GM06990 (cell line): ENCODE measurements at places on chromosomes 16 and 17.
A peak's percentile ranks its signal among the peaks of the same experiment; 100 is the strongest.

DNA sequence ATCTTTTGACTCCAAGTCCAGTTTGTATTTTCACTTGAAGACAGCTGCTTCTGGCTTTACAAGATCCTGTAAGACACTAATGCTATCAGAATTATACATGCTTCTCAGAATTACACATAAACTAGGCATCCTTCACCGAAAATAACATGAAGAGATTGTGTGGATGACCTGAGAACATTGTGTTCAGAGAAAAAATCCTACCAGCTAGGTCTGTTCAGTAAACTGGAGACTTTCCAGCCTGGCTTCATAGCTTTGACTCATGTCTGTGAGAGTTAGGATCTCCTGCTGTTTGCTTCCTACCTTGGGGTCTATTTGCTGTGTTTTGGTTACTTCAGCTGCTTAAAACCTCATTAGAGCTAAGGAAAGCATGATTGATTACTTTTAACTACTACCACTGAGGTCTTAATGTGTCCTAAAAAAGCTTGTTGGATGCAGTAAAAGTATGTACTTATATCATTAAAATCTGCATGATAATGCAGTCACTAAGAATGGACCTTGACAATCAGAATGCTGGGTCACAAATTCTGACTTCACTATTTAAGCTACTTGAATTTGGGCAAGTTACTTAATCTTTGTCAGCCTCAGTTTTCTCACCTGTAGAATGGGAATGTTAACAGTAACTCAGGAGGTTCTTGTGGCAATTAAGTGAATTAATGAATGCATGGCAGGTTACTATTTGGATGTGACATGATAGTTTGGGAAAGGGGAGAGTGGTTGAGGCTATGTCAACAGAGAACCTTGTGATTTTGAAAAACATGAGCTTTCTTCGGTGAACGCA is 8.0 kb upstream of the MYH13 start:
- no peak for DNase-seq

- no peak for DNase-seq
Observed at GRCh38 chr16:66251476-66252160, 114.9 kb upstream of the CDH5 start.

DNA sequence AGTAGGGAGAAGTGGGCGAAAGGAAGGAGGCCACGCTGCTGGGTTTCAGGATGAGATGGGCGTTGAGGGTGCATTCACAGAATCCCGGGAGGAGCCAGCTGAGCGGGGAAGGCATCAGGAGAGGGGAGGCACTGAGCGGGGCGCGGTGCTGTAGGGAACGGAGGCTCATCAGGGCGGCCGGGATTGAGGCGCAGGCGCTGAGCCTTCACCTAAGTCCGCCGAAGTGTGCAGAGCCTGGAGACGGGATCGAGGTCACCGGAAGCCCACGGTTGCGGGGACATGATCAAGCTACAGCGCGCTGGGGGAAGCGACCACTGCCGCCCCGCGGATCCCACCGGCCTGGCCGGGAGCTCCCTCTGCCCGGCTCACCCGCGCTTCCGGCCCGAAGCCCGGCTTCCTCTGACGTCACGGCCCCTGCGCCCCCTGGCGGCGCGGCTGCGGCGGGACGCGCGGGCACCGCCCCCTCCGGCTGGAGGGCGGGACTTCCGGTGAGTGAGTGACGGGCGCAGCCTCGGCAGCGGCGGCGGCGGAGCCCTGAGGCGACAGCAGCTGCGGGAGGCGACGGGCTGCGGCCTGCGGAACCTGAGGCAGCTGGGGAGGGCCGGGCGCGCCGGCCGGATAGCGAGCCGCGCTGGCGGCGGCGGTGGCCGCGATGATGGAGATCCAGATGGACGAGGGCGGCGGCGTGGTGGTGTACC is at the start of gene MAPK8IP3:
Gene MAPK8IP3 (plus strand): TSS at position 508 of the 698 bp plus-strand sequence. CDS start 145 bp downstream, at position 653.
- DNase-seq: peak; percentile 95

GRCh38 chr16:89103781-89104180 is 10.1 kb downstream of the ACSF3 start:
- DNase-seq: peak; percentile 4

DNA sequence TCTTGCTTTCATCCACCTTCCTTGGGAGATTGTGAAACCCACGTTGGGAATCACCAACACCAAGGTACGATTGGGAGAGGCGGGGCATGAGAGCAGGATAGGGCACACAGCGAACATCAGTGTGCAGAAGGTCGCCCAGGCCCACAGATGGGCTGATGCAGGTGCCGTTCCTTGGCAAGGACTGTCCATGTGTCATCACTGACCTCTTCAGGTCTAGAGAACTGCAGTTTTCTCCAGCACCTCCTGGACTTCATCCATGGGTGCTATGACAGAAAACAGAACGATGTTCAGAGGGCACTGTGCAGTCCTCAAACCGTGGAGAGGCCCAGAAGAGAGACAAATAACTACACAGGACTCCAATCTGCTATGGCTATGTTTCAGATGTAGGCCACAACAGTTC is 23.9 kb upstream of the TAT start:
- DNase-seq: no peak

GRCh38 chr17:66667491-66668030 is 167.4 kb upstream of the CACNG5 start:
- DNase-seq: no peak

GRCh38 chr16:2038382-2039231 is 9.0 kb downstream of the NTHL1 start:
- no peak for DNase-seq

DNA sequence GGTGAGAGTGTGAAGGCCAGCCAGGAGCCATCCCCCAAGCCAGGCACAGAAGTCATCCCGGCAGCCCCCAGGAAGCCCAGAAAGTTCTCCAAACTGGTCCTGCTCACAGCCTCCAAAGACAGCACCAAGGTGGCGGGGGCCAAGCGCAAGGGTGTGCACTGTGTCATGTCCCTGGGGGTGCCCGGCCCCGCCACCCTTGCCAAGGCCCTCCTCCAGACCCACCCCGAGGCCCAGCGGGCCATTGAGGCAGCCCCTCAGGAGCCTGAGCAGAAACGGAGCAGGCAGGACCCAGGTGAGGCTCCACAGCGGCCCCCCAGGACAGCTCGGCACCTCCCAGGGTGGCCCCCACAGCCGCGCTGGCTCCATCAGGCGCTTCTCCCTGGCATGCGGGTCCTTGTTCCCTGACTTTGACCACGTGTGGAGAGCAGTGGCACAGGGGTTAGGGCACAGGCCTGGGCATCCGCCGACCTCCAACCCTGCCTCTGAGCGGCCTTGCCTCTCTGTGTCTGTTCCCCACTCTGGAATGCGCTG is 13.5 kb downstream of the FLYWCH2 start:
- DNase-seq: no peak

DNA sequence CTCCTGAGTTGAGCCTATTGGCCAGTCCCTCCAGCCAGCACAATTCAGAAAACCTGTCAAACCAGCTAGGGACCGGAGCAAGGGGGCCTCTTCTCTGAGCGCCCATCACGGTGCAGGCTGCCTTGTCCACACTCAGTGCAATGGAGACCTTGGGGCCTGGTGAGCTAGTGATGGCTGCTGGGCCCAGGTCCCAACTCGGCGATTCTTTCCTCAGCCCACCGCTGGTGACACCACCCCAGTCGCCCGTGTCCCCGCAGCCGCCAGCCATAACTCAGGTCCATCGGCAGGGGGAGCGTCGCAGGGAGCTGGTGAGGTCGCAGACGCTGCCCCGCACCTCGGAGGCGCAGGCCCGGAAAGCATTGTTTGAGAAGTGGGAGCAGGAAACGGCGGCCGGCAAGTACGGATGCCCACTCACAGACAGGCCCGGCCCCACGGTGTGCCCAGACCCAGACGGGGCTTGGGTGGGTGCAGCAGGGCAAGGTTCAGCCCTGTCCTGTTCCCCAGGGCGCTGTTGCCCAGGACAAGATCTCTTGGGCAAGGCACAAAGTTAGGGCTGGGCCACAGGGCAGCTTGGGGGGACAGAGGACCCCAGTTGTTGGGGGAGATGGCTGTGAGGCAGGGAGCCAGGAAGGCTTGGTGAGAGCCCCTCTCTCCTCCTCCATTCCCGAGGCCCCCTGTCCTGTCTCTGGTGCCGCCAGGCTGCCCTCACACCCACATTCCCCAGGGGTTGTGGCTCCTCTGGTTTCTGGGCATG is 10.8 kb downstream of the SMTNL2 start:
- peak; percentile 38 for DNase-seq

GRCh38 chr16:13130586-13130985 is 229.2 kb downstream of the SHISA9 start:
- no peak for DNase-seq

DNA sequence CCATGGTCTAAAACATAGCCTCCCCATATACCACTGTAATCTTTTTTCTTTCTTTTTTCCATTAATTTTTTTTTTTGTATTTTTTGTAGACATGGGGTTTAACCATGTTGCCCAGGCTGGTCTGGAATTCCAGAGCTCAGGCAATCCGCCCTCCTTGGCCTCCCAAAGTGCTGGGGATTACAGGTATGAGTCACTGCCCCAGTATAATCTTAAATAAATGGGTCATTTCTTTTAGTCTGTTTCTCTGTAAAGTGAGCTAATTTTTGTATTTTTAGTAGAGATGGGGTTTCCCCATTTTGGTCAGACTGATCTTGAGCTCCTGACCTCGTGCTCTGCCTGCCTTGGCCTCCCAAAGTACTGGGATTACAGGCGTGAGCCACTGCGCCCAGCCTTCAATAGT is 5.7 kb upstream of the NME1 start:
- no peak for DNase-seq

DNA sequence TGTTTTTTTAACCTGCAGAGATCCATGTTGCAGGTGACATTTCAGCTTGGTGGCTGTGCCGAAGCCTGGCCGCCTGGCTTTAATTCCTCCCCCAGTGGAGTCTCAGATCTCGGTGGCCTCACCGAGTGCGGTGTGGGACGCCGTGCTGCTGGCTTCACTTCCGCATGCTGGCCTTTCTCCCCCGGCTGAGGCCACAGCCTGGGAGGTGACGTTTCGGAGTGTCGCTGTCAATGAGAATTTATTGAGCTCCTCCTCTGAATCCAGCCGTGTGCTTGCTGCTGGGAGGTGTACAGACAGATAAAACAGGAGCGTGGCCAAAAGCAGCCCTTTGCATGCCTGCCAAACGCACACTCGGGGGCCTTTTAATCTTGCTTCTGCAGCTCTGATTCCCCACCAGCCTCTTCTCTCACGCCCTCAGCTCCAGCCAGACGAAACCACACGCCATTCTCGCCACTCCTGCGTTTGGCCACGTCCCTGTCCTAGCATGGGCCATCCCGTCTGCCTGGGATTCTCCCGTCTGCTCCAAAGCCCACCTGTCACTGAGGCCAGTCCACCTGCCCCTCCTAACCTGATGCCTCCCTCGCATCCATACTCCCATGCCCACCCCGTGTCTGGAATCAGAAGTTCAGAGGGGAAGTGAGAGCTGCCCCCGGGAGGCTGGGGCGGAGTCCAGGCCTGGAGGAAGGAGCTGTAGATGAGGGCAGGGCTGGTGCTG is 3.6 kb downstream of the GSE1 start:
- peak; percentile 72 for DNase-seq

GRCh38 chr16:65744401-65744800 is 622.1 kb upstream of the CDH5 start:
- no peak for DNase-seq

- DNase-seq: no peak
Observed at GRCh38 chr16:55021595-55022475, 91.2 kb downstream of the IRX5 start.

GRCh38 chr16:75502916-75503605 is 7.8 kb upstream of the CHST6 start:
- DNase-seq: no peak

DNA sequence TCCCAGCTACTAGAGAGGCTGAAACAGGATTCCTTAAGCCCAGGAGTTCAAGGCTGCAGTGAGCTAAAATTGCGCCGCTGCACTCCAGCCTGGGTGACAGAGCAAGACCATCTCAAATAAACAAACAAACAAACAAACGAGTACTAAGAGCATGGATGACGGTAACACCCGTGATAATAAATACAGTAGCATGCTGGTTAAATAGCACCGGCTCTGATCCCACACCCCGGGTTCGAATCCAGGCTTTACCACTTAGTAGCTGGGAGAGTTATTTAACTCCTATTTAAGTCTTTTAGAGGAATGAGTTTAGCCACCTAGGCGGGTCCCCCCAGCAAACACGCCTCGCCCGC is 301 bp upstream of the METTL22 start:
- DNase-seq: no peak

DNA sequence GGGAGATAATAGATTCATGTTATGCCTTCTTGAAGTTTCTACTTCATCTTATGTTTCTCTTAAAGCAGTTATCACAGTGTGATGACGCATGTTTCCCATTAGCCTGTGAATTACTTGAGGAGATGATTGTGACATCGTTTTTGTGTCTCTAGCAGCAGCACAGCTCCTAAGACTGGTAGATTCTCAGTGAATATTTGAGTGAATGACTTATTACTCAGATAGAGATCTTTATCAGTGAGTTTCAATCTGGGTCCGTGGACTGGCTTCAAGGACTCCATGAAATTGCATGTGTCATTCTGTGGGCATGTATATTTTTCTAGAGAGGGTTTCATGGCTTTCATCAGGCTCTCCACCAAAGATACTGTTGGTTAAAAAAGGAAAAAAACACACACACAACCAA is 29.9 kb downstream of the YPEL2 start:
- no peak for DNase-seq

DNA sequence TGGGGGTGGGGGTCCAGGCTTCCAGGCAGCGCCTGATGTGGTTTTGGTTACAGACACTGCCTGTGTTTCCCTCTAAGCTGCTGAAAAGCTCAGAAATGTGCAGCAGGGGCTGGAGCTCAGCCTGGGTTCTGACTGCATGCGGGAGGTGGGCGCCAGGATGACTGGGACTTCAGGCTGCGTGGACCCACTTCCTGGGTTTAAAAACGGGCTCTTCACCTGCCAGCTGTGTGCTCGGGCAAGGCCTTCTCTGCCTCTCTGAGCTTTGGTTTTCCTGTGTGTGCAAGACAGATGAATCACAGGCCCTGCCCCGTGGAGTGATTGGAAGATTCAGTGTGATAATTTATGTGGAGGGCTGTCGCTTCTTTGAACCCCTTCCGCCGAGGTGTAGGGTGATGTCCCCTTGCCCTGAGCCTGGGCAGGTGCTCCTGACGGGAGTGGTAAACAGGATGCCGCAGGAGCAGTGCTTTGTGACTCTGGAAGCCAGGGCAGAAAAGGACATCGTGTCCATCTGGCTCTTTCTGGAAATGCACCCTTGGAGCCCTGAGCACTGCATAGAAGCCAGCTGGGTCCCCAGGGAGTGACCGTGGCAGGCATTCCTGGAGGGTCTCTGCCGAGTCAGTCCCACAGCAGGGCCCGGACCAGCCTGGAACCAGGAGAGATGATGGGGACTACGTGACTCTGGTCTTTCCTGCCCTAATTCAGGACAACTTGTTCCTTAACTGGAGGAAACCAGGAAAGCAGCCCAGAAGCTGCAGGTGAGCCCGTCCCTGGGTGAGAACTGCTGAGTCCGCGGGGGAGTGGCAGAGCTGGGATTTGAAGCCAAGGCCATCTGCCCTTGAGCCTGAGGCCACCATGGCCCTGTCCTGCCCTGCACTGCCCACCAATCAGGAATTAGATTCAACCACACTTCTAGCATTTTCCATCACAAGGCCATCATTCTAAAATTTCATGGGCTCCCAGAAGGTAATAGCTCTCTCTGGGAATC is 28.5 kb upstream of the SLC7A5 start:
- DNase-seq: no peak
